ENCODE measurements at places on chromosomes 3 and 15.

- no peak for DNase-seq
These were observed 59.4 kb upstream of the TRIM71 start for GRCh38 chr3:32758375-32758753.

DNA sequence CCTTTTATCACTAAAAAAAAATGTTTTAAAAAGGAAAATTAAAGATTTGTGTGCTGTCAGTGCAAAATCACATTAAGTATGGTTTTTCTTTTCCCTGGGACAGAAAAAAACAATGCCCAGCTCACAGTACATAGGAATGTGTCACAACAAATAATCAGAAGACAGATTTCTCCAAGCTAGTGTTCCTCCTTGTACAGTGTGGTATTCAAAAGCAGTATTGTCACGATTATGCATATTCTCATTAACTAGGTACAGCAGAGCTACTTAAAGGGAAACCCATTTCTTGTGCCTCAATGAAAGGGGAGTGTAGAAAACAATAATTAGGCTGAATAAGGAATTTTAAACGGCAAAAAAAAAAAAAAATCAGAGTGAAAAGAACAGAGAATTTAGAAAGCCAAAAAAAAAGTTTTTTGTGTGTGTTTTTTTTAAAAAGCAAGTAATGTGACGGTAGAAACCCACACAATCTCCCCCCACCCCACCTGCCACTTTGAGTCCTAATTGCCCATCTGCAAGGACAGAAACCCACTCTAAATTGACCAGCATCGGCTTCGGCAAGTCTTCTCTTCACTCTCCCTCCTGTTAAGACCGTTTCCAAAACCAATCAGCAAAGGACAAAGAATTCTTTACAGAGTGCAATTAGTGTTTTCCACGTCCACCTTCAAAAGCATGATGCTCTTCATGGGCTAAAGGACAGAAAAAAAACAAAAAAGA lies 41.0 kb downstream of the EIF4E3 start:
- DNase-seq: no peak

DNA sequence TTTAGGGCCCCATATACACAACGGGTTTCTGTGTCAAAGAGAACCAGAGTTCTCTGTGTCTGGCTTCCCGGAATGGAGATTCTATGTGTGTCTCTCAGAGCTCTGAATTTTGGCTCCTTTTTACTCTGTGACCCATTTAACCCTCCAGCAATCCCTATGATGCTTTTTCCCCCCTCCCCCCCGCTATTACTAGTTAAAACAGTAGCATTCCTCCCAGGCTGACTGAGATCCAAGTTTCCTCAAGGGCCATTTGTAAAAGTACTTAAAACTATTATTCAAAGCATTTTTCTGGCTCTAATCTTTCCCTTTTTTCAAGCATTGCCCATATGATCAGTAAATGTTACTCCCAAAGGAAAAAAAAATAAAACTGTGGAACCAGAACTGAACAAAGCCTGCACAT lies 6.6 kb upstream of the STAC start:
- DNase-seq: no peak

GRCh38 chr3:156674911-156675829 lies 780 bp downstream of the TIPARP start:
- DNase-seq: peak; percentile 13

- no peak for DNase-seq
These were observed 15.7 kb downstream of the BHLHE40 start for GRCh38 chr3:4994823-4995499.
